Stimulated activated naive B cell treated with anti-CD40 and anti-IgM and Interleukin-4, amounts not matched to agents 10 μg/mL and 1 μg/mL and 100 μg/mL, for 72 hours (primary cell): ENCODE measurements at places on chromosomes 4 and X.

- no peak for DNase-seq
These were observed 54.6 kb downstream of the FNIP2 start for GRCh38 chr4:158823461-158823873.

GRCh38 chr4:147498031-147498660 is 17.2 kb downstream of the EDNRA start:
- no peak for DNase-seq

DNA sequence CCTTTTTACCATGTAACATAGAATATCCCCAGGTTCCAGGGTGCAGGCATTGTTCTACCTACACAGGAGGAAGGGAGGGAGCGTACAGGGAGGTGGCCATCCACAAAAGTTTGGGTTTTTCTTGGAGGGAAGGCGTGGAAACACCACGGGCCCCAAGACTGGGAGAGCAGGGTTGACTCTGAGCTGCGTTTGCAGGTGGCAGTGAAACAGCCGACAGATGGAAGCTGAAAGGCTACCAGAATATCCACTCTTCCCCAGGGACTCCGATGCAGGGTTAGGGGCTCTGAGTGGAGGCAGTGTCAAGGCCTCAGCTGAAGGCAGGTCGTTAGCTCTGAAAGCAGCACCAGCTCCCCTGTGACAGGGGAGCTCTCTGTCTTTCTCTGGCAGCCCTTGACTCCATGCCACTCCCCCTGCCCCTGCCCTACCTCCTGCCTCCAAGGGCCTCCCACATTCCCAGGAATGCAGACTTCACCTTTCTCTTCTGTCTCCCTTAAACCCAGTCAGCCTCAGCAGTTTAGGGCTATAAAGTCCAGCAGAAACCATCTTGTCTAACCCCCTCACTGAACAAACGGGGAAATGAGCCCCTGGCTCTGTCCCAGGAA is 14.0 kb upstream of the GLOD5 start:
- no peak for DNase-seq

DNA sequence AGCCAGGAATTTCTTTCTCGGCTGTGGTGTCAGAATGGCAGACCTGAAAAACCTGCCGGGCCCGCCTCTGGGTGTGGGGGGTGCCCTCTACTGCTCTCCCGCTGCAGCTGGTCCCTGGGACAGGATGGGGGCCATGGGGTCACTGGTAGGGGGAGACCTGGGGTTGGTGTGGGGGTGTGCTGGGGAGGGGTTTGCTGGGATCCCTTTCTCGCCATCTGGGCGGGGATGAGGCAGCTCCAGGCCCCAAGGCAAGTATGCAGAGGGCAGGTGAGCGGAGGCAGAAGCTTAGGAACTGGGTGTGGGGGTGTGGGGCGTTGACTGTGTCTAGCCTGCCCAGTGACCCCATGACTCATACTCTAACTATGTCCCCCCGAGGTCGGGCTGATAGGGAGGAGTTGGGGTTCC is 884 bp downstream of the CCDC120 start:
- DNase-seq = no peak

- no peak for DNase-seq
These were observed 246.8 kb downstream of the ADGRL3 start for GRCh38 chr4:61446941-61447340.

DNA sequence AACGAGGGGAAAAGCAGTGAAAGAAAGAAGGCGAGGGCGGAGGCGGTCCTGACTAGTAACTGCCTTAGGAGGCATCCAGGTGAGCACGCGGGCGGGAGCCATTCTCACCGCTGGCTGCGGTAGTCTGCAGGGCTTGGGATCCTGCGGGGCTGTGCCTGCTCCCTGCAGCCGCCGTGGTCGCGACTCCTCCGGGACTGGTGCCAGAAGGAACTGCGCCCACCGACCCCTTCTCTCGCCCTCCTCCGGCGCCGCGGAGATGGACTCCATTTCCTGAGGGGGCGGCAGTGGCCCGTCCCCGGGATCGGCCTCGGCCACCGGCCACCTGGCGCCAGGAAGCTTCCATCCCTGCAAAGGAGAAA is 543 bp downstream of the NFXL1 start:
- no peak for DNase-seq

- no peak for DNase-seq
These were observed 342.0 kb downstream of the GBA3 start for GRCh38 chr4:23034731-23035130.

- DNase-seq = no peak
These were observed 181.2 kb downstream of the AFF2 start for GRCh38 chrX:148681605-148682004.

GRCh38 chr4:71857713-71858451 is 74.0 kb upstream of the GC start:
- DNase-seq = no peak

DNA sequence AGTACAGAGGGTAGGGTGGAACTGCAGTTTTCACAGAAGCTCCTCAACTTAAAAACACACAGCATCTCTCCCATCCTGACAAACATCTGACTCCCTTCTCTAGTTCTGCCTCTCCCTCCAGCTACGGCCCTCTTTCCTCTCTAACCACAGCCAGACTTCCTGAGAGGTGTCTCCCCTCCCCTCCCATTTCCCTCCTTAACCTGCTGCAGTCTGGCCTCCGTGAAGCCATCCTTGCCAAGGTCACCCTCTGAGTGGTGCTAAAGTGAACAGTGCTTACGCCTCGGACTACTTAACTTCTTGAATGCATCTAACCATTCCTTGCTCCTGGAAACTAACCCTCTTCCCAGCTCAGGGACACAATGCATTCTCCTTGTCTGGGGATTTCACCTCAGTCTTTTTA is 53.3 kb downstream of the RTL5 start:
- no peak for DNase-seq

DNA sequence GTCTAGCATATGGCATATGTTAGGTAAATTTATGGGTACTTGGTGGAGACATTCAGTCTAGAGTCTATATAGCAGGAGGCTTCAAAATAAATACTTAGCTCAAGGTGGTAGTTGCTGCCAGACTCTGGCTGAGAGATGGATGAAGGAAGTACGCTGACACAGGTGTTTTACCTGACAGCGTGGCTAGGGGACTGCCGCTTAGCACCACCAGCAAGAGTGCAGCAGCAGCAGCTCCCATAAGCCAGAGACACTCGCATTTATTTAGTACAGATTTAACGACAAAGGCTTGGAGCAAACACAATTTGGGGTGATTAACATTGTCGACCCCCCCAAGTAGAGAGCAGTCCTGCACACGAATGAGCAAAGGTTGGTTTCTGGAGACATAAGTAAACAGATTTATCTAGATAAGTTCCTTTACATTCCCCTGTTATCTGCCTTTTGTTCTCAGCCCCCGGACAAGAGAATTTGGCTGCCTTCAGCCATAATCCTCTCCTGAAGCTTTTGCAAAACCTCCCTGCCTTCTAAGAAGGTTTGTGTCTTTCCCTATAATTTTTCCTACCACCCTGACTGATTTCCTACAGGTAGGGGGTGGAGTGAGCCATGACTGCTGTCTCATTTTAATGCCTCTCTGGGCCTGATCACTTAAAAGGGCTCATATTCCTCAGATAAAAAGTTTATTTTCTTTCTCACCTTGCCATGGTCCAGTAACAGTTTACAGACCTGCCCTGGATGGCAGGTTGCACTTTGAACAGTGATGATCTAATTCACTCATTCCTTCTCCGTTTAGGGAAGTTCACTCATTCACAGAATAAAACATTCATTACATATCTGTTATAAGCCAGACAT is 64.6 kb downstream of the RHOH start:
- no peak for DNase-seq

- DNase-seq = no peak
These were observed 10.8 kb upstream of the HERC5 start for GRCh38 chr4:88446124-88446523.
